Mammary epithelial cell (primary cell): ENCODE measurements at places on chromosomes 7 and 10.

DNA sequence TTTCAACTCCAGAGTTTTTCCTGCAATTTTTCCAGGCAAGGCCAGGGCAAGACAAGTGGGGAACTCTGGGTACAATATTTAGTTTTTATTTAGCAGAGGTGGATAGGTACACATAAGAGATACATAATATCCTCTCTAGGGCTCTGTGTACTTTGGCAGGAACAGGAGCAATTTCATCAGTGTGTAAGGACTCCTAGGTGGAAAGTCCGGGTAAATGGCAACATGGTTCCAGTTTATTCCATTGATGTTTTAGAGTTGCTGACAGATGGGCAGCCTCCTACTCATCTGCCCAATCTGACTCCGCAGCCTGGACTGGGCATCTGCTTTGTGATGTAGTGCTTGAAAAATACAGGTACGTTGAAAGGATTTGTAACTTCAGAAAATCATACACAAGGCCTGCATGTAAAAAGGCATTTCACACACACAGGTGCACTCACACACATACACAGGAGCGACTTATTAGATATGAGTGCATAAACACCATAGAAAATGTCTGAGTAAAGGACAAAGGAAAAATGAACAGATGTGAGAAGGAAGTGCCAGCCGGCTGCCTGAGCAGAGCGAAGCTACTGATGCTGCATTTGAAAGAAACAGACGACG, 5.7 kb downstream of the PON1 start:
- DNase-seq: no peak

DNA sequence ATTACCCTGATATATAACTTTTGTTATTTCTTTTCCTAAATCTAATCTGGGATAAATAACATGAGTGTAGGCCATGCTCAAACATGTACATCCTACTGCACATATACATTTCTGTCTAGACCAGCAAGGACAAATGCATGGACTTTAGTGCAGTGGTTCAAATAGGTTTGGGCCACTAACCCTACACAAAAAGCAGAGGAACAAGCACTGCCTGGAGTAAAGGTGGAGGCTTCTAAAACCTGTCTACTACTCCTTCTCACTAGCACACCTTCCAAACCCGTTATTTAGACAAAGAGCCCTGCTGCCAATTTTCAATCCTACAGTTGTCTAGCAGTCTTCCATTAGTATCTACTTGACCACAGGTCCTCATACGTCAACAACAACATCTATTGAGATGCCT, 34.8 kb downstream of the SGCE start:
- DNase-seq: no peak

- DNase-seq: peak; percentile 71
Observed at GRCh38 chr10:35336084-35336831, at the start of gene CCNY. TSS of gene CCNY (plus strand) at chr10:35336509. CDS start at chr10:35337054, 545 bp downstream.

DNA sequence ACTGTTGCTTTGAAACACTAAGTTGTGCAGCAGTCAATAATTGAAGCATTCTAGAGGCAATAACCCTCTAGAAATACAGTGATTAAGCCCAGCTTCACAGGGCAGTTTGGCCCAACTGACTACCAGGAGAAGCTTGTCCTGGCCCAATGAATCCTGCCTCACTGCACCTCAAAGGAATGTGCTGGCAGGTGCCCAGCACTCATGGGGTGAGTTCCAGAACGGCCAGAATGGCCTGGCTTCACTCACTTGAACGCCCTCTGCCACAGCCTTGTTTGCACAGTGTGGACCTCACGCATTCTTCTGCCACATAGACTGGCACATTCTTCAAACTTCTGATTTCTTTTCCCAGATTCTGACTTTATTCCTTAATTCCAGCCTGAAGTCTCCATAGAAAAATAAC, 6.6 kb upstream of the ITIH2 start:
- DNase-seq: no peak

DNA sequence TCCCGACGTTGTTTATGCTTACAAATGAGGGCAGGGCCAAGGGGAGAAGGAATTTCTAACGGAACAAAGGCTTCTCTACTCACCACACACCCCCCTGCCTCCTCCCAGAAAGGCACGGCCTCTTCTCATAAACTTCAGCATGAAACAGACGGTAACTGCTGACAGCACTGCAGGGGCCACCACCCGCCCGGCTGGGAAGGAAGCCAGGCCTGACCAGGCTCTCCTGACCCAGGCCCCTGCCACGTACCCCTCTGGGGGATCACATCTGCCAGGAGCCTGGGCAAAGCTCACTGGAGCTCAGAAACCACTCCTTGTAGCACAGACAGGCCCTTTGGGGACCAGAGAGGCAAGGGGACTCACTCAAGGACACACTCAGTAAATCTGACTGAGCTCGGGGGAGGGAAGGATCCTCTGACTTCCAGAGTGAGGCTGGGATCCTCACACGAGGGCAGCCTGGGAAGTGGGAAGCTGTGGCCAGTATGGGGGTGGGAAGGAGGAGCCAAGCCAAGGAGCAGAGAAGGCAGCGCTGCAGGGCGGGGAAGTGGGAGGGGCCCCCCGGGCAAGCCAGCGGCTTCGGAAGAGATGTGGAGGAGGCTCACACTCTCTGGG, 46.1 kb downstream of the ZCCHC24 start:
- peak; percentile 53 for DNase-seq

GRCh38 chr7:30888747-30889146, 22.9 kb upstream of the AQP1 start:
- peak; percentile 70 for DNase-seq
